Urinary bladder (tissue), 4 donors: ENCODE measurements at places on chromosomes 2 and 18.

GRCh38 chr18:22165049-22165602 lies 4.3 kb upstream of the GATA6 start:
- no peak for DNase-seq

GRCh38 chr2:128350736-128351135 lies 32.1 kb upstream of the HS6ST1 start:
- DNase-seq = no peak

DNA sequence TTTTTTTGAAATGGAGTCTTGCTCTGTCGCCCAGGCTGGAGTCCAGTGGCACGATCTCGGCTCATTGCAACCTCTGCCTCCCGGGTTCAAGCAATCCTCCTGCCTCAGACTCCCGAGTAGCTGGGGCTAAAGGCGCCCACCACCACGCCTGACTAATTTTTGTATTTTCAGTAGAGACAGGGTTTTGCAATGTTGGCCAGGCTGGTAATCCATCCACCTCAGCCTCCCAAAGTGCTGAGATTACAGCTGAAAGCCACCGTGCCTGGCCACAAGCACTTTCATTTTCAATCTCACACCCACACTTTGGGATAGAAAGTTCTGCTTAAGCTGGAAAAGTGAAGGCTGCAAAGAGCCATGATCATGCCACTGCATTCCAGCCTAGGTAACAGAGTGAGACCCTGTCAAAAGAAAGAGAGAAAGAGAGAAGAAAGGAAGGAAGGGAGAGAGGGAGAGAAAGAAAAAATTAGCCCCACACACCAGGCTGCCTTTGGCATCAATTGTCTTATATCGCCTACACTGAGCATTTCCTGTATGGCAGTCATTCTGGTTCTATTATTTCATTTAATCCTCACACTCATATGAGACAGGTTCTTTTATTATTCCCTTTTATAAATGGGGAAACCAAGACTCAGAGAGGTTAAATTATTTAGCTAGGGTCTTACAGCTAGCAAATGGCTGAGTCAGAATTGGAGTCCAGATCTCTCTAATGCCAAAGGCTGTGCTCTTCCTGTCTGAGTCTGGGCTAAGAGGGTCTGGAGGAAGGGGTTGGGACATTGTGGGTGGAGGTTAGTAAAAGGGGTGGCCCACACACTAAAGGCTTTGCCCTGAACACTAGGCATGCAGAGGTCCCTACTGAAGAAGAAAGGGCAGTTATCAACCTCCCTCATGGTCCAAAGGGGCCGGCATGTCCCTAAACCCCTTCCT lies 37.9 kb upstream of the PKDCC start:
- no peak for DNase-seq

DNA sequence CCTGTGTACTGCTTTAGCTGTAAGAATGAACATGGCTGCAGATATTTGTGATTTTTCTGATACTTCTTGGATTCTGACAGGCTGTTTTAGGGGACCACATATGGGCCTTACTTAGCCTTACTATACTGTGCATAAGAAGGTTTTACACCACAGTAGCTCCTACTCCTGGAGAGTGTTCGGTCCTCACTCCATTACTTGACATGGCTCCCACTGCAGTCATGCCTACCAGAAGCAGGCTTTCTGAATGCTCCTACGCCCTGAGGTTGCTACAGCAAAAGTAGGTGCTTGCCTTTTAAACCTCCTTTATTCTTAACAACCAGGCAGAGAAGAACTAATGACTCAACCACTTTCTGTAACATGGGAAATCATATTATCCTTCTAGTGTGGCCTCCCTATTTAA lies 125.2 kb upstream of the MAP2 start:
- no peak for DNase-seq

GRCh38 chr18:44901283-44901682 lies 220.6 kb downstream of the SETBP1 start:
- no peak for DNase-seq

GRCh38 chr2:85401464-85401805 lies 8.7 kb downstream of the CAPG start:
- no peak for DNase-seq

DNA sequence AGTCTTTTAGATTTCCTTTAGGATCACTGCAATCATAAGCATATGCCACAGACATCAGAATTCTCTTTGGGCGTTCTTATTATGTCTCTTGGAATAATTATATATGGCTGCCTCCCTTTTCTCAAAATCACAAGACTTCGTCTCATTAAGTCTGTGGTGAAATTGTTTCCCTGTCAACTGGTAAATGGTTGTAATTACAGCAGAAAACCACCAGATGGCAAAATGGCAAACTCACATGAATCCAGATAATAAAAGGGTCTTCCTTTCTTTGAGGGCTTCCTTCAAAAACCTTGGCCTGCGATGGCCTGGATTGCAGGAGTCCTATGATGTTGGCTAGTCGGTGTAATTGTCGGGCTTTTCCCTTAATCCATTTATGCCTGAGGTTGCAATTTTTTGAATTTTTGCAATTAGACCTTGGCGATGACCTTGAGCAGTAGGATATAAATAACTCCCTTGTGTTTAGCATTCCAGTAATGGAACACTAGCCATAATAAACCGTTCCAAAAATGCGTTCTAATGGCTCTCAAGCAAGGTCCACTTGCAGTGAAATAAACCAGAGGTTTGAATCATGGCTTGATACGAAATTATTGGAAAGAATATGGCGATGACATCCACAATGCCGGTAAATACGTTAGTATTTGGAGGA lies 656.4 kb downstream of the MBD2 start:
- no peak for DNase-seq

- DNase-seq = no peak
These were observed 484.3 kb downstream of the THSD7B start for GRCh38 chr2:137249463-137250130.

DNA sequence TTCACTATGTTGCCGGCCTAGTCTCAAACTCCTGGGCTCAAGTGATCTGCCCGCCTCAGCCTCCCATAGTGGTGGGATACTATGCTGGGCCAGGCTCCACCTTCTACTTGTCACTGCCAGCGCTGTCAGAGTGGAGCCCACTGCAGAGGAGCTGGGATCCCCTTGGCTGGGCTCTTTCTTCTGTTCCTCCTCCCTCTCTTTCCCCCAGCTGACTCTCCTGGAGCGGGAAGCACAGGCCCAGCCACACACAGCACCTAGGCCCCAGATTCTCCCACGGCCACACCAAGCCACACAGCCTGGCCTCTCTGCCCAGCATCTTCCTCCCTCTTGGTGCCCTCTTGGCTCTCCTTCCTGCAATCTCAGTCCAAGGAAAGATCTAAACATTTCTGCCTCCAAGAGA lies 3.7 kb upstream of the GAREM2 start:
- no peak for DNase-seq

- DNase-seq = no peak
These were observed 115.4 kb downstream of the KYNU start for GRCh38 chr2:142992840-142993239.

GRCh38 chr2:139142252-139142880 lies 362.2 kb upstream of the NXPH2 start:
- DNase-seq = no peak

DNA sequence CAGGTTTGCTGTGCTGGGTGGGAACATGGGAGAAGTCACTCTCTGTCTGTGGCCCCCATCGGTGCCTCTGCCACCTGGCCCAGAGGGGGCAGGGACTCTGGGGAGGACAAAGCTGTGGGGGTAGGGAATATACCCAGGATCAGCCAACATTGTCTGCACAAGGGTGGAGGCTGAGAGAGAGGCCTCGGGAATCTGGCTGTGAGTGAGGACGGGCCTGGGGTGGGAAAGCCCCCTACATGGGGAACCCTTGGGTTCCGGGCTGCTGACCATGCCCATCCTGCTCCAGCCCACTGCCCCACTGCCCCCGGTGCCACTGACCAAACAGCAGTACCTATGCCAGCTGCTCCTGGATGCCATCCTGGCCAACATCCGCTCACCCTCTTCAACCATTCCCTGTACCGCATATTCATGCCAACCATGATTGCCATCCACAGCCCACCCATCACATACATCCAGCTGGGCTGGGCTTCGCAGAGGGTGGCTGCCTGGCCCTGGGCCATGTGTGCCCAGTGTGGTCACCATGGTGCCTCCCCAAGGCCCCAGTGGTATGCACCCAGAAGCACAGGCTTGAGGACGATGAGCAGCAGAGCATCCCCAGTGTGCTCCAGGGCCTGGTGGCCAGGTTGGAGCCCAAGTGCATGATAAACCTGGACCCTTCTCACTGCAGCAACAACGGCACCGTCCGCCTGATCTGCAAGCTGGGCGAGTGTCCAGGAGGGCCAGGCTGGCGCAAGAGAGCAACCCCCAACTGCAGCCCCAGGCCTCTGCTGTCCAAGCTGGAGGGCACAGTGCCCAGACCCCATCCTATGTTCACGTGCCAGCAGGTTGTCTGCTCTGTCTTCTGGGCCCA lies 6.9 kb upstream of the POTEF start:
- no peak for DNase-seq

DNA sequence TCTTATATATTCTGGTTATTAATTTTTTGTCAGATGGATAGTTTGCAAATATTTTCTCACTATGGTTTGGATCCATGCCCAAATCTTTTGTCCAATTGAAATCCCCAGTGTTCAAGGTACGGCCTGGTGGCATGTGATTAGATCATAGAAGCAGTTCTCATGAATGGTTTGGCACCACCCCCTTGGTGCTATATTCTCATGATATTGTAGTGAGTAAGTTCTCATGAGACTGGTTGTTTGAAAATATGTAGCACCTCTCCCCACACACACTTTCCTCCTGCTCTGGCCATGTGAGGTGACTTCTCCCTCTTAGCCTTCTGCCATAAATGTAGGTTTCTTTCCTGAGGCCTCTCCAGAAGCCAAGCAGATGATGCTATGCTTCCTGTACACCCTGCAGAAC lies 107.7 kb upstream of the KYNU start:
- DNase-seq = no peak

DNA sequence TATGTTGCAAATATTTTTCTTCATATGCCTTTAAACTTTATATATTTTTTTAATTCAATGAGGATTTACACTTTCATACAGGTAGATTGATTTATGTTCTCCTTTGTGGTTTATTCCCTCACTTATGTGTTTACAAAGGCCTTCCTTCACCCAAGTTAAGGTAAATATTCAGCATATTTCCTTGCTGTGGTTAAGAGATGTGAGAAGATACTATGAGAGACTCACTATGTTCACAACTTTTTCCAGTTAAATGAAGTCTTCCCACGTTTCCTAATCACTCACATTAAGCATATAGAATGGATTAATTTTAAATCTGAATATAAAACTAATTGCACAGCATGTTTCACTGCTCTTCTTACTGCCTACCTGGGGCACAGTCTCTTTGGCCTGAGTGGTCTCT lies 597 bp downstream of the PECR start:
- no peak for DNase-seq

GRCh38 chr2:218284106-218284811 lies 8.0 kb downstream of the TMBIM1 start:
- no peak for DNase-seq

DNA sequence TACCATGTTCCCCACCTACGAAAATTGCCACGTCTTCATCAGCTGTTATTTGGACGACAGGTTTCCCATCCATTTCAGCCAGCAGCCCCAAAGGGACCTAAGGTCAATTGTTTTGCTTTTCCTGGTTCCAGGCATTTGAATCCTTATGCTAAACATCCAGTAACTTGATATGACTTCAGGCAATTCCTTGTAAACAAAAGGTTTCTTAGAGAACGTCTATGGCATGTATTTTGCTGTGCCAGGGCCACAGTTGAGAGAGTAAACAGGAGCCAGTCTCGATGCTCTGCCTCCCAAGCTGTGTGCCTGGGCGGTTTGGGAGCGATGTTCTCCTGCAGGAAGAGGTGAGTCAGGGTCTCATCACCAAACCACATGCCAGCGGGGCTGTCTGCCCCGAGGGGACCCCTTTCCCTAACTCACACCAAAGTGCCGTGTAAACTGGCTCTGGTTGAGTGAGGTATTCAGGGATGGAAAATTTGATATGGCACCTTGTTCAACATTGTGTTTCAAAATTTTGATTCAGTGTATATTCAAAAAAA lies 12.9 kb upstream of the MC5R start:
- DNase-seq = no peak

- peak; percentile 64 for DNase-seq
These were observed 9.8 kb downstream of the MALL start for GRCh38 chr2:110105608-110106467.

DNA sequence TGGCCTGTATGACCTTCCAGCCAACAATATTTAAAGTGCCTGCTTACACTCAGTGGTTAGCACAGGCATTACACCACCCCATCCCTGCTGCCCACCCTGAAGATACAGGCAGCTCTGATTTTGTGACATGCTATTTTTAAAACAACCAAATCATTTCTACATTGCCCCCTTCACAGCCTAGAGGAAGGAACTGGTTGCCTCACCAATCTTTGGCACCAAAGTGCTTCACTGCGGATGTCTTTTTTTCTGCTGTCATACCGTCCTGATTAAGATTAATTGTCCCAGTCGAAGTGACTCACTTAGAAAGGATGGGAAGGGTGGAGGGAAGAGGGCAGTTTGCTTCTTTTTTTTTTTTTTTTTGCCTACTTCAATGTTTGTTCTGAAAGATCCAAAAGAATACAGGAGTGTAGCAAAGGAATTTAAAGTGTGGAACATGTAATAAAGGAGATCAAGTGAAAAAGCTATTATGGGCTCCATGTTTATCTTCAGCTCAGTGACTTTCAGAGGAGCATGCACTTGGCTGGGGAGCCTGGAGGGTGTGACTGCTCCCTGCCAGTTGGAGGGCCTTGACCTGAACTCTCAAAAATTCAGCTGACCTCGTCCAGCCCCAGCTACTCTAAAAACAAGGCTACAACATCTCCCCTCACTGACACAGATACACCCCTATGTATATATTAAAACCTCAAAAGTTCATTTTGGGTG lies 501.1 kb upstream of the TNP1 start:
- DNase-seq = no peak

GRCh38 chr2:26805241-26805676 lies 19.4 kb downstream of the CENPA start:
- no peak for DNase-seq
